Activated CD8-positive, alpha-beta T cell treated with anti-CD3 and anti-CD28 coated beads for 36 hours (primary cell): ENCODE measurements at places on chromosomes 7 and 10.

DNA sequence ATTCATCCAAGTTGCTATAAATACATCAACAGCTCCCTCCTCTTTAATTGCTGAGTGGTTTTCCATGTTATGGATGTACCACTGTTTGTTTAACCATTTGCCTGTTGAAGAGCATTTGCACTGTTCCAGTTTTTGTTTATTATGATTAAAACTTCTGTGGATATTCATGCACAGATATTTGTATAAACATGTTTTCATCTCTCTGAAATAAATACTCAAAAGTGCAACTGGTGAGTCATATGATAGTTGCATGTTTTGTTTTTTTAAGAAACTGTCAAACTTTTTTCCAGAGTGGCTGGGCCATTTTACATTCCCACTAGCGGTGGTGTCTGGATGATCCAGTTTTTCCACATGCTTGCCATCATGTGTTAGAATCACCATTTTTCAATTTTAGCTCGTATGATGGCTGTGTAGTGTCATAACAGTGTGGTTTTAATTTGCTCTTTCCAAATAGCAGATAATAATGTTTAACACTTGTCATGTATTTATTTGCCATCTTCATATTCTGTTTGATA, 33.6 kb downstream of the MEOX2 start:
- no peak for DNase-seq

- DNase-seq, result no peak
Measured at GRCh38 chr7:4325732-4326131, 356.4 kb upstream of the FOXK1 start.

GRCh38 chr7:40223451-40224127, 88.8 kb downstream of the SUGCT start:
- DNase-seq, result no peak

- DNase-seq, result peak; percentile 48
Measured at GRCh38 chr10:124511205-124512039, 49.8 kb downstream of the LHPP start.

DNA sequence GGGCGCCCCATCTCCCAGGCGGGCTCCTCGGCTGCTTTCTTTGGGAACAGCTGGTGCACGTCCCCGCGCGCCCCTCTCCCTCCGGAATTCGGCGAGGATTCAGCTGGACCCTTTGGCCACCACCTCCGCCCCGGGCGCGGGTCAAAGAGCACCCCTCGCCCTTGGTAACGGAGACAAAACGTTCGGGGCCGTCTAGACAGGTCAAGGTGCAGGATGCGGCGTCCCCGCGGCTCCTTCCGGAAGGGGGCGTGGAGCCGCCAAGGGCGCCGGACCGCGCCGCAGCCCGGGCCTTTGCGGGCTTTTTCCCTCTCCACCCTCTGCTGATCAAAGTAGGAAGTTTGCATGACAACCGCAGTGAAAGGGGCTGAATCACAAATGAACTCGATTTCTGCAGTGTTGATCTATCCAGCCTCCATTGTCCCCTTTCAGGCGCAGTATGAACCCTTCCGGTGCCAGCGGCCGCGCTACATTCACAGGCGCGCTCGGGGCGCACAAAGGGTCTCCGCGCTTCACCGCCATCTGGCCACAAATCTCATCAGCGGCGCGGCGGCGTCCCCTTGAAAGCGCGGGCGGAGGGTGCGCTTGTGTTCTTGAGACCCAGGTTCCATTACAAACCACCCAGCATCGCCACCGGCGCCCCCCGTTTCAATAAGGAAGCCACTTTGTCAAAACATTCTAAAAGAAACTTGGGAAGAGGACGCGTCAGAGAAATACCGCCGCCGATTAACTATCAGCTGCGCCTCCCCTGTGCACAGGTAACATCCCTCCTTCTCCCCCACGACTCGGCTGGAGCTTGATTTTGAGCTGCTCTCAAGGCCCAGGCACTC, 36.4 kb downstream of the CNPY1 start:
- no peak for DNase-seq

DNA sequence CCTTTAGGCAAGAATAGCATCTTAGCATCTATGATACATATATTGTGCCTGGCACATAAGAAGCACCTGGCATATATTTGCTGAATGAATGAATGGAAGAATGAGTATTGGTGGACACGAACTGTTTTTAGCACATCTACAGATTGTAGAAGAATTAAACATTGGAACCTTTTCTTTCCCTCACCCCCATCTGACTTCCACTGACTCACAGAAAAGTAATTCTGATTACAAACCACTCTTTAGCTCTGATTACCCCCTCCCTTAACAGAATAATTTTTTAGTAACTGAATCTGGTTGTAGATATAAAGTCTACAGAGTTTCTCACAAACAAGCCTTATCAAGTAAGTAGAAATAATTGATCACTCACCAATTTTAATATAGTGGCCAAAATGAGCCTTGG, 31.9 kb downstream of the SLC26A4 start:
- DNase-seq, result no peak

DNA sequence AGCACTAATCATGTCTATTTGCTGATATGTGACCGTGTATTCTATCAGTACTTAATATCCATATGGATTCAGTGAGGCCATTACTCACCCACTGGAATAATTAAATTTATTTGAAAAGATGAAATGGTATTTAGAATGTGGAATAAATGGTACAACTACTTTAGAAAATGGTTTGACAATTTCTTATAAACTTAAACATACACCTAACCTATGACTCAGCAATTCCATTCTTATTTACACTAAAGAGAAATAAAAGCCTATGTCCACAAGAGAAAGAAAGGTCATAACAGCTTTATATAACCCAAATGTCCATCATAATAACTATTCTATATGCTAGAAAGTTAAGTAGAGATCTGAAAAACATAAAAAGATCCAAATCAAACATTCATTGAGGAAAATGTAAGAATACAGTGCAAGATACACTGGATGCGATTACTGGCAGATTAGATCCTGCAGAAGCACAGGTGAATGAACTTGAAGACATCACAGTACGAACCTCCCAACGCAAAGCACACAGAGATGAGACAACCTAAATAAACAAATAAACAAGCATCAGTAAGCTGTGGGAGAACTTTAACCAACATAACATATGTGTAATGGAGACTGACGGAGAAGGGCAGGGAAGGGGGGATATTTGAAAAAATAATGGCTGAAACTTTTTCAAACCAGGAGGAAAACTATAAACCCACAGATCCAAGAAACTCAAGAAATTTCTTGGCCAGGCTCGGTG, 51.9 kb downstream of the TNS3 start:
- no peak for DNase-seq

GRCh38 chr10:117005026-117005526, at the start of gene SHTN1:
Gene SHTN1 (minus strand): TSS chr10:117005187. CDS start chr10:117005079, 108 bp downstream.
- DNase-seq, result peak; percentile 24

GRCh38 chr7:107180378-107180777, 11.6 kb downstream of the HBP1 start:
- peak; percentile 95 for DNase-seq

- DNase-seq, result no peak
Measured at GRCh38 chr7:130831817-130832481, 97.9 kb upstream of the KLF14 start.

DNA sequence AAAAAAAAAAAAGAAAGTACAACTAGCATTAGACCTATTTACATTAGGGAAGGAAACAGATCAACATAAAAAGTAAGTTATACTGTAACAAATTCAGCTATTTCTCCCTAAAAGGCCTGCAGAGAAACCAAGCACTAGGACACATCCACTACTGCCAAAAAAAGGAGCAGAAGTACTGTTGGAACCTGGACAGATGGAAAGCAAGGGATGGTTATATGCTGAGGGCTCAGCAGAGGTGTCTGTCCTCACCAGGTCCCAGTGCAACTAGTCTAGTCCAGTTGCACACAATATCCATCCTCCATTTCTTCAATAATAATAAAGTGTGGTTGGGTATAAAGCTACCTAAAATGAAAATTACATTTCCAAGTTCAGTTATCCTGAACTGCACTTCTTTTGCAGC, 103.2 kb upstream of the IFRD1 start:
- no peak for DNase-seq

DNA sequence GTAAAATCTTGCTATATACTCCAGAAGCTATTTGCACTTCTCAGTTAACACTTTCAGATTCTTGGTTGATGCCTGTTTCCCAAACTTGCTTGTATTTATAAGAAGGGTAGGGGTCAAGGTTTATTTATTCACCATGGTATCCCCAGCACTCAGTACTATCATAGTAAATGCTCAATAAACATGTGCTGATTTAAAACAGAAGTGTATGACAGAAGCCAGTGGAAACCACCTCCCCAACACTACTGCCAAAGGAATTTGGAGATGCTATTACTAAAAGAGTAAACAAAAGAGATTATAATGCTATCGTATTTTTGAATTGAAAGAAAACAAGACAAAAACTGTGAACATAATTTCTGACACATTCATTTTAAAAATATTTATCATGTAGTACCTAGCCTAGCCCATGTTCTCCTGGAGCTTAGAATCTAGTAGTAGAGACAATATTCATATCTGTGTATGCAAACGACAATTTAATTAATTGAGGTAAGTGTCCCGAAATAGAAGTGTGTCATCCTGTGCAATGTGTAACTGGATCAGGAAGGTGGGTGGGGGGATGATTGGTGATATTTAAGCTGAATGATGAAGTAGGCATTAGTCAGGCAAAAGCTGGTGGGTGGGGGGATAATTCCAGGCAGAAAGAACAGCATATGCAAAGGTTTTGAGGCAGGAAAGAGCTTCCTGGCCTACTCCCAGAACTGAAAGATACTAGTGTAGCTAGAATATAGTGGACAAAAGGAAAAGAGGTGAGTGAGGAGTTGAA, 77.5 kb downstream of the HGF start:
- no peak for DNase-seq

DNA sequence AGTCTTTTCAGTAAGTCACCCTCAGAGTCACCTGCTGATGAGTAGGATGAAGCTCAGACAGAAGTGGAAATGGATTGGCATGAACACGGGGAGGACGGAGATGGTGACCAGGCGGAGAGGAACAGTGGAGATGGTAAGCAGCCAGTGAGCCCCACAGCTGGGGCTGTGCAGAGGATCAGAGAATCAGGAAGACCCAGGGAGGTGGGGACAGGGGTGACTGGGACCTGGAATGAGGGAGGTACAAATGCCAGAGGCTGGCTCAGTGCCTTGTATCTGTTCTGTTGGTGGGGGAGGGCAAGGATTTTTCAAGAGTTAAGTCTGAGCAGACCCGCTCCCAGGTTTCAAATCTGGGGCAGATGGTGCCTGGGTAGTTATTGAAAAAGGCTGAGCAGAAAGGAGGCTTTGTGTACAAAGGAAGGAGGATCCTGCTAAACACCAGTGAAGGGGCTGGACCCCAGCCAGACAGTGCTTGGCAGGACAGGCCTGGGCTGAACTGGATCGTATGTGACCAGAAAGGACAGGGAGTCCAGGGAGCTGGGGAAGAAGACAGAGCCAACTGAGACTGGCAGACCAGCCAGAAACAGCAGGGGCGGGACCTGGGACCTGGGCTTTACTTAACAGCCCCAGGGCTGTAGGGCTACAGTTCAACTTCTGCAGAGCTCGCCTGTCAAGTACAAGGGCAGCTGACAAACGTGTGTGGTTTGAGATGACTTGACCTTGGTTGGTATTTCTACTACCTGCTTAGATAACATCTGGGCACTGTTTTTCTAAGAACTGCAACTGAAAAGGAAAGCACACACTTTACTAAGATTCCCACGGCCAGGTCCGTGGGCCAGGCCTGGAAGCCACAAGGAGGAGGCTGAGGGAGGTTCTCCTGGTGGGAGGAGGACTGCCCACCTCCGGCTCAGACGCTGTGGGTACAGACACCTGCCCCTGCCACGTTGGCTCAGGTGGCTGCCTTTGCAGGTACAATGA, 13.2 kb upstream of the FRMPD2 start:
- no peak for DNase-seq

DNA sequence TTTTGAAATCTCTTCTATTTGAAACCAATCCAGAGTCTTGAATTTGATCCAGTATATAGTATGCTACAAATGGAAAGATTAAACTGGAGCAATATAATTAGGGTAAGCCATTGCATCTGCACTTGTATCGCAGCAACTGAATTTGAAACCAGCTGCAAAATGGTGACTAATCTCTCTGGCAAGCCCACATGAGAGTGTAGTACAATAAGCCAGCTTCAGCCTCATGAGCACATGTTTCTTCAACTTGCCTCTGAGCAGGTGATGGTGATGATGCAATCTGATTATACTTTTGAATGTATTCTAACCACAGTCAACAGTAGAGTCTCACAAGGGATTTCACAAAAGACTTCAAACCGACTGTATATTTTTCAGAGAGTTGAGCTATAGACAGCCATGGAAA, 829 bp upstream of the RPA3 start:
- peak; percentile 68 for DNase-seq

DNA sequence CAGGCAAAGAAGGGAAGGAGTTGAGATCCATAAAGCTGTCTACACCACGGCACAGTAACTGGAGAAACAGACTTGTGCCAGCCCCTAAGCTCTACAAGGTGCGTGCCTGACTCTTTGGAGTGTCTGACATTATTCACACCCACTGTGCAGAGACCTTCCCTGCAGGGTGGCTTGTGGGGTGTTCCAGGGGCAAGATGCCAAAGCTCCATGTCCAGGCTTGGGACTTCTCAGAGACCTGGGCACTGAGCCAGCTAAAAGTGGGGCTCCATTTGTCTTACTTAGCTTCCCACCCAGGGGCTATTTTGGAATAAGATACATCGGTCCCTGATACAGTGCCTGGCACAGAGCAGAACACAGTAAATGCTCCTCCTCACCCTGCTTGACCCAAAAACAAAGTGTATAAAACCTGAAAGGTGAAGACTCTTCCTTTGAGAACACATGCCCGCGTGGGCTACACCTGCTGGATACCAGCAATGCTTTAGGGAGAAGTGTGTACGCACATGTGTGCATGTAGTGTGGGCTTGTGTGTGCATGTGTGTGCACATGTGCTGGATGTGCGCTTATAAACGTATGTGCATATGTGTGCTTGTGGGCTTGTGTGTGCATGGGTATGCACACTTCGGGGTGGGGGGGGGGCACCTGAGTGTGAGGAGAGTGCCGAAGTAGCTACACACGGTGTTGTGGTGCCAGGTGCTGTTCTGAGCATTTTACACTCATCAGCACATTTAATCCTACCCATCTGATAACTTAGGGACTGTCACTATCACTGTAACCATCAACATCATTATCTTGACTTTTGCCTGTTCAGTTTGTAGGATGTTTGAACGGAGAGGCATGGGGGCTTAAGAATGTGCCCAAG, 143.0 kb downstream of the ARHGAP22 start:
- DNase-seq, result no peak

- no peak for DNase-seq
Measured at GRCh38 chr10:49237985-49238384, 49.8 kb upstream of the TMEM273 start.

DNA sequence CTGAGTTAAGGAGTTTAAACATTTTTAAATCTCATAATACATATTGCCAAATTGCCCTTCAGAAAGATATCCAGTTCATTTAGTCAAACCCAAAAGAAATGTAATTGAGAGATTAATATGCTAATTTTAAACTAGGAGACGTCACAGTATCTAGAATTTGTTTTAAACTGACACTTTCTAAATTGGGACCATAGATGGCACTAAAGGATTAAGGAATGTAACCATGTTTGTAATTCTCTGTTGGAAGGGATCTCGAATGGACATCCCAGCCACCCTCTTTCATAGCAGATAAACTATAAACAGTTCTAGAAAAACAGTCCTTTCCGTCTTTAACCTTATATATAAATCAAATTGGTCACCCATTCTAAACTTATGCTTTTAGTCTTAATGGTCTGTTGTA, 30.0 kb upstream of the SAMD9L start:
- DNase-seq, result no peak

GRCh38 chr7:37713613-37714012, 30.0 kb downstream of the GPR141 start:
- no peak for DNase-seq
